ENCODE measurements at places on chromosomes 11 and 22. TPM values are rescaled to one million over a fixed set of nuclear protein-coding genes. Genes with fewer than 3 reads are reported as not detected.
A peak's percentile ranks its signal among the peaks of the same experiment; 100 is the strongest.

DNA sequence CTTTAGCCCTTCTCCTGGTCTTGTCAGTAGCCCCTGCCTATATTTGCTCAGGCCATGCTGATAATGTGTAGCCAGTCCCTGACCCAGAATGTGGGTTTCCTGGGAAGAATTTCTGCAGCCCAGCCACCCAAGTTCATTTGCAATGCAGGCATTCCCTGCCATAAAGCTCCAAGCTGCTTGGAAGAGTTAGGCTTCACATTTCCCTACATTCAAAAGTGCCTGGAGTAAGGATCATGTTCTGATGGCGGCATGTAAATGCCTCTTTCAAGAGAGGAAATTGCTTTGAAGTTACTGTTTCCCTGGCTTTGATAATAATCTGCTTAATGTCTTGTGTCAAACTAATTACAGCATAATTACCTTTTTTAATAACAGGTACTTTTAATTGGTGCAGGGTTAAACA lies 266.1 kb downstream of the MIAT start:
- no peak for DNase-seq

DNA sequence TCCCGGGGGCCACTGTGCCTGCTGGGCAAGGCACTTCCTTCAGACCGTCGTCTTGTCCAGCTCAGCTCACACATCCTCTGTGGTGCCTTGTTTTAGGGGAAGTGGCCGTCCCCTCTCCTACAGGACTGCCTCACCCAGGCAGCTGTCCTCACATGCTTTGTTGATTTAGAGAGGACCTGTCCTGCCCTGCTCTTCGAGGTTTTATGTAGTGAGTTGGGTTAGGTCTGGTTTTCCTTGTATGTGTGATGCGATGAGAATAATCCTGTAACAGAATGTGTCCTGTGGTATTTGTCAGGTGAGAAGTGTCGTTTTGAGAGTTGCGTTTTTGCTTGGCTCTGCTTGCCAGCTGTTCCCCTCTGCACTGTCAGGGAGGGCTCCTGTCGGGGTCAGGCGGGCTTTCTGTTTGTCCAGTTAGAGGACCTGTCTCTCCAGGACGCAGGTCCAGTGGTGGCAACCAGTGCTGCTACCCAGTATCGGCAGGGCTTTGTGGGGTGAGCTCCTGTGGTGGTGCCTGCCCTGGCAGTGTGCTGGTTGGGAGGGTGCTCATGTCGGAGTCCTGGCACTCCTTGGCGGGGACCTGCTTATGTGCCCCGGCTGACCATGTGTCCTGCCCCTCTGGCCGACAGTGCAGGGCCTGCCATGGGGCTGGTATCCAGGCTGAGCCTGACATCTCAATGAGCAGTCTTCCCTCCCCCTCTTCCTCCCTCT lies 41.3 kb downstream of the MUC6 start:
- no peak for DNase-seq

- no peak for DNase-seq
Measured at GRCh38 chr11:91406009-91406408, 818.6 kb upstream of the FAT3 start.

GAS2 gene
- 2.5 TPM for total RNA-seq

DNA sequence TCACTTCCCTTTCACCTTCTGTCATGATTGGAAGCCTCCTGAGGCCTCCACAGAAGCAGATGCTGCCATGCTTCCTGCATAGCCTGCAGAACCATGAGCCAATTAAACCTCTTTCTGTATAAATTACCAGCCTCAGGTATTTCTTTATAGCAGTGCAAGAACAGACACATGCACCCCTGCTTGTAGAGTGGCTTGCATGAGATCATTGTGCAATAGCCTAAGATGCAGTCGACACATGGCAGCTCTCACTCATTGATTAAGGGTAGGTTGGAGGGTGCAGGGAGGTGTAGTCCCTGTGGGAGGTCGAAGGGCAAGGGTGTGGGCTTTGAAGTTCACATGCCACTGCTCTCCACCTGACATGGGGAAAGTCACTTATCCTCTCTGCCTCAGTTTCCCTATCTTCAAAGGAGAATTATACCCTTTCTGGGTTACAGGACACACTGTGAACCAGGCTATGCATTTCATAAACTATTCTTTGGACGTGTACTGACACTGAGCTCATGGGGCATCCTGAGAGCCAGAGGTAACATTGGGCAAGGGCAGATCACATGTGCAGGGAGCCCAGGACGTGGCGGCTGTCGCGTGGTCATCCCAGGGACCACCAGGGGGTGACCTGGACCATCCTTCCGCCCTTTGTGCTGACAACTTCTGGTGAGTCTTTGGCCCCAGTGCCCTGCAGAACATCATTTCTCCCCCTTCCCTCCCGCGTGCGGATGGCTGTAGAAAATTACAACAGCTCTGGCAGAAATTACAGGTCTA lies 69.2 kb upstream of the SHANK2 start:
- no peak for DNase-seq

GRCh38 chr11:34353881-34354280 lies 3.9 kb downstream of the ABTB2 start:
- no peak for DNase-seq

- peak; percentile 79 for DNase-seq
Measured at GRCh38 chr11:11171854-11172253, 181.2 kb downstream of the CSNK2A3 start.

CHST1 gene
- not detected for total RNA-seq

- DNase-seq, result no peak
Measured at GRCh38 chr22:27612115-27612514, 189.4 kb downstream of the MN1 start.

DNA sequence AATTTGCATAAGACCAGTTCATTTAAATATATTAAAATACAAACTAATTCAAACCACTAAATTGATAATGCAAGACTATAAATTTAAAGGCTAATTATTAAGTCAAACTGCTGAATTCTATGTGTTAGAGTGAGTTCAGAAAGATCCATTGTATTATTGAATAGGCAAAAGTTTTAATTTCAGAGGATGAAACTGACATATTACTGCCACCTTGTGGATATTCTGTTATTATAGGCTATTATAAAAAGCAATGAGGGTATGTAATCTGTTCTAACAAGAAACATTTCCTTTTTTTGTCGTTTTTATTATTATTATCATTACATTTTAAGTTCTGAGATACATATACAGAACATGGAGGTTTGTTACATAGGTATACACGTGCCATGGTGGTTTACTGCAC lies 20.9 kb upstream of the NAALAD2 start:
- DNase-seq, result no peak

GRCh38 chr11:116111546-116111945 lies 607.3 kb upstream of the CADM1 start:
- DNase-seq, result no peak

PES1 gene
- total RNA-seq, result 30.9 TPM

OR52I2 gene
- total RNA-seq, result not detected

DNA sequence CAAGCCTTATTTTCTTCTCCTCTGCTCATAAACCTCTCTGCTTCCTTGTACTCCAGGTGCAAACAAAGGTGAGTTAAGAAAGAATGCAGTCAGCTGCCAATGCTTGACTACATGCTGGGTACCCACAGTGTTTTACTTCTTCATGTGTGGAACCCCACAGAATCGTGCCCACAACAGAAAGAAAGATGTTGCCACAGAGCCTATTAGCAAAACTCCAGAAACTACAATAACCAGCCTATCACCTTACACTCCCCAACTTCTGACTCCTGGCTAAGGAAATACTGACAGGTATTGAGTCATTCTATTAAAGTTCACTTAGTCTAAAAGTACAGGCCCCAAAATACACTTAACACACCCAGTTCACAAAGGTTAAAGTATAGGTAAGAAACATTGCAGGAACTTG lies 56.9 kb upstream of the CCDC89 start:
- DNase-seq, result no peak

GRCh38 chr11:111992206-111992855 lies 32.9 kb upstream of the DLAT start:
- no peak for DNase-seq

GRCh38 chr11:117828611-117829368 lies 4.2 kb upstream of the FXYD2 start:
- peak; percentile 71 for DNase-seq

DNA sequence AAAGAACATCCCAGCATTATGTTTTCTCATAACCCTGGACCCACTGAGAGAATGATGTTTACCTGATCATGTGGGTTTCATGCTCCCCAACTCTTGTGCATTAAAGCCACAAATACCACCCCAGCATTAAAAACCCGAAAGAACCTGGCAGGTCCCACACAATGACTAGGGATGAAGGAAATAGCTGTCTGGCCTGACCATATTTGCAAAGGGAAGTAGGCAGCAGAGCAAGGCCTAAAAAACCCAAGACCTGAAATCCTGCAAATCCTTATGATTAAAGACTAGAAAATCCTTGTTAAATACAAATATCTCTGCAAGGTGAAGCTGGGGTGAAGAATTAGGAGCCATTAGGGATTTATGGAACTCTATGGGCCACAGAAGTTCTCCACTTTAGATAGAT lies 23.7 kb downstream of the PAK1 start:
- DNase-seq, result no peak

OR6A2 gene
- total RNA-seq, result not detected

- DNase-seq, result no peak
Measured at GRCh38 chr11:71930556-71931244, 1.9 kb downstream of the RNF121 start.

LRRC74B gene
- total RNA-seq, result 0.11 TPM

ANO1 gene
- not detected for total RNA-seq

DNA sequence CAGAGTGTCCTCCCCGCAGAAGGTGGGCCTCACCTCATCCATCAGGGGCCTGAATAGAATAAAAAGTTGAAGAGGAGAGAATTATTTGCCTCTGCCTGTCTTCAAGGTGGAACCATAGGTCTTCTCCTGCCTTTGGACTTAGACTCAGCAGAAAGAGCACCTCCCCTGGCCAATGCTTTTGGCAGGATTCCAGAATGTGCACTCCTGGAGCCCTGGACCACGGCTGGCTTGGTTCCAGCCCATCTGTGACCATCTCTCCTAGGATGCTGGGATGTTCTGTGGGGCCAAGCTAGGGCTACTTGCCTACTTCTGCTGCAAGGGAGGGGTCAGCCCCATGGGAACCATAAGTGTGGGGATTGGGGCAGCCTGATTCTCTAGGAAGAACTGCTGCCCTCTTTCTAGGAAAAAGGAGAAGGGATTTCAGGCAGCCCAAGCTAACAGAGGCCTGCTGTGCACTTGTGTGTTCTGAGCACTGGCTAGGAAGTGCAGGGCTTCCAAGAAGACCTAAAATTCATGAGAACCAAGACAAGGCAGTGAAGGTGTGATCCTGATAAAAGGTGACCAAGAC lies 32.2 kb upstream of the SHANK2 start:
- DNase-seq, result no peak

DNA sequence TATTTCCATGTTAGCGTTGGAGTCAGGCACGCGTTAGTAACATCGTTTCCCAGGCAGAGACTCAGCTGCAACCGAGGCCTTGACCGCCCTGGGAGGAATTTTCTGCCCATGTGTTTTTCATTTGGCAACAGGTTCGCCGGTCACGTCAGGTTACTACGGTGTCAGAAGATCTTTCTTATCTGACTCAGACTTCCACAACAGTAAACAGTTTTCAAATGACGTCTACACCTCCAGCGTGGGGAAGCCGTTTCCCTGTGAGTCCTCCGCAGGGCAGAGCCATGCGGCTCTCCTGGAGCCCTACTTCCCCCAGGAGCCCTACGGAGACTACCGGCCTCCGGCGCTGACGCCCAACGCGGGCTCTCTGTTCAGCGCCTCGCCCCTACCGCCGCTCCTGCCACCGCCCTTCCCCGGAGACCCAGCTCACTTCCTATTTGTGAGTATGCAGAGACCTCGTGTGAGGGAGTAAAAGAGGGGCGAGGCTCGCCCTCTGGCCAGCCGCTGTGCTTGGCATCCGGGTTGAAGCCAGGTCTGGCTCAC lies 14.3 kb upstream of the POU2AF3 start:
- DNase-seq, result no peak

DNA sequence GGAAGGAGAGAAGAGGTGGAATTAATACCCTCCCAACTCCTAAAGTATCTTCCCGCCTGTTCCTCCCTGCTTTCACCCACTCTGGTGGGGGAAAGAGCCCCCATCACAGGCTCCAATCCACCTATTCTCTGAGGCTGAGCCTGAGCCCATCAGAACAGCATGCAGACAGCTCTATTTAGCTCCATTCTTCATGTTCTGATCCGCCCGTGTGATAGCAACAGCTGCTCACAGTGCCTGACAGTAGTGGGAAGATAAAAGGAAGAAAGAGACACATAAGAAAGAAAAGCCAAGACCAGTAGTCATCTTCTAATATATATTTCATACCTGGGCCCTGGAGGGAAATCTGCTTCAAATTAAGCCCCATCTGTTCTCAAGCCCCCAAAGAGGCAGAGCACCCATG lies 80.3 kb upstream of the AKIP1 start:
- no peak for DNase-seq

DNA sequence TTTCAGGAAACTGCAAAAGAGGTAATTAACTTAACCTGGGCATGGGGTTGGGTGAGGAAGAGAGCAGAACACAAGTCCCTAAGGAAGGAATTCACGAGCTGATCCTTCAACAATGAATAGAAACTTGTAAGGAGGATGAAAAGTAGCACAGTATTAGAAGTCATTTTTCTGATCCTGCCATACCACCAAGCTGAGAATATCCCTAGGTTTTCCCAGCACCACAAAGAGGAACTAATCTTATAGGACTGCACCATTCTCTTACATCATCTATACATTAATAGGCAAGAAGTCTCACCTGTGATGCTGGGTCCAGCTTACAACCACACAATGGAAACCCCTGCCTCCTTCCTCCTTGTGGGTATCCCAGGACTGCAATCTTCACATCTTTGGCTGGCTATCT lies at the start of gene OR52I1:
OR52I1 (plus strand) TSS at position 301 of the 400 bp plus-strand sequence; CDS start at position 301, 0 bp downstream.
- DNase-seq, result no peak

- DNase-seq, result no peak
Measured at GRCh38 chr11:72930008-72930407, 115.8 kb downstream of the ATG16L2 start.

TRPC6 gene
- total RNA-seq, result 0.15 TPM

DNA sequence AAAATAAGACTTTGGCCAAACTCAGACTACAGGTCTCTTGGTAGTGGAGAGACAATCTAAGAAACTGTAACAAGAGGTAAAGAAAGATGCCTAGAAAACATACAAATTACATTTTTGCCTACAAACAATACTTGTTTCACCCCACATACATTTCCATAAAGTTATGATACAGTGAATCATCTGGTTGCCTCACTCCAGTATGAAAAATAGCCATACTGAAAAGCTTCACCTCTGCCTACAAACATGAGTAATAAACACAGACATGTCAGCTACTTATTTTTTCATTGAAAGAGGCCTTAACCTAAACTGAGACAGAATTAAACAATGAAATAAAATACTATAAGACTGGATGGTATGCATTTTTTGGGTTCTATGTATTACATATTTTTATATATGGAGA lies 1463.0 kb downstream of the FAM181B start:
- no peak for DNase-seq

- no peak for DNase-seq
Measured at GRCh38 chr22:32999039-32999815, 59.0 kb downstream of the SYN3 start.

- DNase-seq, result no peak
Measured at GRCh38 chr11:119907878-119908572, 179.0 kb upstream of the NECTIN1 start.

DNA sequence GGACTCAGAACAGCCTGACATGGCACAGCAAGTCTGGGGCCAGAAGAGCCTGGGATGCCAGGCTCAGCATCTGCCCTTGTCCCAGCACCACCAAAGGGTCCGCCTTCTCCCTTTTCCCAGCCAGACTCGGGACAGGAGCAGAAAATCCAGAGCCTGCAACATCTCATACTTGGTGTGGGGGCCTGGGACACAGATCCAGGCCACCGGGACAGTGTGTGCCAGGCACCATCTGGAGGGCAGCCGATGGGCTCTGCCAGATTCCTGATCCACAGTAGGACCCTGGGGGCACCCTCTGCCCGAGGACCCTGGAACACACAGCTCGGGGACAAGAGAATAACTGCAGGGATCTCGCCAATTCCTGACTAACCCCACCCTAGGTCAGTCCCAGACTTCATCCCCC lies 67.7 kb downstream of the PHF21B start:
- no peak for DNase-seq
